ENCODE measurements at places on chromosomes 11 and 22.

- DNase-seq, result no peak
Observed at GRCh38 chr11:12413141-12414052, 36.0 kb downstream of the PARVA start.

DNA sequence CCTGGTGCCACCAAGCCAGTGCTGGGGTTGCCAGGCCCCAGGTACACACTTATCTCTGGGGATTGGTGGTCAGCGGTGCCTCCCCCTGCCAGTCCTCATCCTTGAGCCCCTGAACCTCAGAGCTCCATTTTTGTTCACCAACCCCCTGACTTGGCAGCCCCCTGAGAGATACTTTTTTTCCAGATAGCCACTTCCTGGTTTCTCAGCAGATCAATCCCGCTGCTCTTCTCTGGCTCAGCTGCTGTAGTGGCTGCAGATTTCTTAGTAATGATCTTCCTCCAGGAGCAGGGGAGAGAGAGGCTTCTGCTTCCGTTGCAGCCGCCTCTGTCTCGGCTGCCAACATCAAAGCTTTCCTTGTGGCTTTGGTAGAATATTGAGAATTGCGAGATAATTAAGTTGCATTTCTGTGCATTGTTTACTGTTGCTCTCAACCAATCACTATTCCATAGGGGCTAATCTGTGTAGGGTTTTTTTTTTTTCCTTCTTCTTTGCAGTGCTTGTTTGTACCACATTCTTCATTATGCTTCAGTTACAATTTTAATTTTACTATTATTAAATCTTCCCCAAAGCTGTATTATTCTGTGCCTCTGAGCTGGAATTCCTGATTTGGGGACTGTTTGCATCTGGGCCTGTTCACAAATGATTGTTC lies 92.1 kb downstream of the PKNOX2 start:
- no peak for DNase-seq

- DNase-seq, result no peak
Observed at GRCh38 chr11:65121447-65121864, 478 bp downstream of the FAU start.

DNA sequence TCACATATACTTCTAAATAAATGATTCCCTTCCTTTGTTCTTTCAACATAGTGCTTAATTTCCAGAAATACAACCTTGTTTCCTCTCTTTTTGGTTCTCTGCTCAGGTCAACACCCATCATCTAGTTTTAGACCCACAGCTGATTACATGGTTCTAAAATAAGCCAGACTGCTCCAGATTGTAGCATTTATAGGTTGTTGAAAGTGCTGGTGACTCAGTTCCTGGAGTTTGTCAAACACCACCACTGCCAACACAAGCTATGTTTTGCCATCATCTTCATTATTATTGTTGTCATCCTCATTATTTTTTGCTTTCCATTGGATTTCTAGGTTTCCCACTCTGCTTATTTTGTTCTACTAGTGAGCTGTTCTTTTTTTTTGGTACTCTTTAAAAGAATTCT lies 22.3 kb upstream of the MMP20 start:
- DNase-seq, result no peak

DNA sequence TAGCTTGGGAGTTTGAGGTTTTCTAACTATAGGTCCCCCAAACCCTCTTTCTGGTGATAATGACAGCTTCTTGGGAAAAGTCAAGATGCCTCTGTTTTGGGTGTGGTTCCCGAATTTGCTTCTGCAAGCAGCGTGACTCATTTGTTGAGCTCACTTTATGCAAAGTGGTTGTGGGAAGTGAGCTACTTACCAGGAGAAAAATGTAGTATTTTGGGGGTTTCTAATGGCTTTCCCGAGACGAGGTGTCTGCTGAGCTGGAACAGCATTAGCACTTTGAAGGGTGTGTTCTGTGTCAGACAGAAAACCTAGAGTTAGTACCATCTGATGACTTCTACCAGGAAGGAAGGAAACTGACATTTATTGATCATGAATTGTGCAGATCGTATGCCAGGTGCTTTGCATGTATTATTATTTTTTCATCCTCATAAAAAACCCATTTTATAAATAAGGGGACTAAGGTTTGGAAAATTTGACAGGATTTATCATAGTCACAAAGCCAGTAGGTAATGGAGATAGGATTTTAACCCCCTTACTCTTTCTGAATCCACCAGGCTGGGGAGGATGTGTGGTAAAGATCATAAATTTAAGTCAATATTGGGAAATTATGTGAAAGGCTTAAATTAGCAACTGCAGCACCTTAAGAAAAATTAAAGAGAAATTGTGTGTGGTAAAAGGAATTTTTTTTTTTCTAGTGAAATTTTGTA lies 108.8 kb upstream of the CD44 start:
- no peak for DNase-seq

DNA sequence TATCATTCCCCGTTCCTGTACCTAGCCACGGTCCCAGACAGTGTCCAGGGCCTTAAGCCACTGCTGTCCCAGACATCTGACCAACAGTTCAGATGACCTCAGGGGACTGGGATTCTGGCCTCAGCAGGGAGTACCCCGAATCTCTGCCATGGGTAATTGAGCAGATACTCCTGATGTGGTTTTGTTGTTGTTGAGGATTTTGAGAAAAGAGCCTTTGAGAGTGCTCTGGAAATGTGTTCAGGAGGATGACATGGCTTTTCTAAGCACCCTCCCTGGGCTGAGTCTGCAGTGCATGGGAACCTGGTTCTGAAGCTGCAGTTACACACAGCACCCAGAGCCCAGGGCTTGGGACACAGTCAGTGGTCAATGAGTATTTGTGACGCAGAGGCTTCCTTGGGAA lies 30.4 kb downstream of the ADAMTS15 start:
- DNase-seq, result no peak

GRCh38 chr11:59144096-59144495 lies 1.4 kb downstream of the FAM111A start:
- no peak for DNase-seq

DNA sequence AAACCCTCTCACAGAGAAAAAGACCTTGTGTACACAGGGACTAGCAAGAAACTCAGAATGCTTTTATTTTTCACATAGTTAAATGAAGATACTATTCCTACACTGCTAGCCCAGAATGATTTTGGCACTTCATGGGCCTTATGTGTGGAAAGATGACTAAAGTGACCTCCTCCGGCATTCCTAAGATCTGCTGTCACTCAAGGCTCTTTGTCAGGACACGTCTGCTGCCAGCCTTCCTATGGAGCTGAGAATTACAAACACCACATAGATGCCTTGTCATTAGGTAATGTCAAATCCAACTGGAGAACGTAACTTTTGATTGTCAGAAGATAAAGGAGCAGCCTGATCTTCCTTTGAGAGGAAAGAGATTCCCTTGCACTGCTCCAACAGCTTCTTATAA lies 249.1 kb downstream of the FAT3 start:
- no peak for DNase-seq

DNA sequence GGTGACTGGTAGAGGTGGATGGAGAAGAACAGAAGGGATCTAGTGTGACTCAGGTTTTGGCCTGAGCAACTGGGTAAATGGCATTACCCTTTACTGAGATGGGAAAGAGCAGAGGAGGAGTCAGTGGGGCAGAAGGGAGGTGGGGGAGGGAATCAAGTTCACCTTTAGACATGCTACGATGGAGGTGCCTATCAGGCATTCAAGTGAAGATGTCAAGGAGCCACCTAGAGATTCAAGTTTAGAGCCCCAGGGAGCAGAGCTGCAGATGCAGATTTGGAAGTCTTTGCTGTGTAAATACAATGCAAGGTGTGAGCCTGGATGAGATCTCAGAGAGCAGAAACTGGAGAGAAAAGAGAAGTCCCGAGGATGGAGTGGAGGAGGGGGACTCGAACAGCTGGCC lies 979 bp upstream of the MOGAT2 start:
- DNase-seq, result no peak

GRCh38 chr22:19127329-19128008 lies 3.6 kb upstream of the TSSK2 start:
- no peak for DNase-seq

- no peak for DNase-seq
Observed at GRCh38 chr22:32721328-32722180, 80.0 kb upstream of the TIMP3 start.

- DNase-seq, result no peak
Observed at GRCh38 chr22:32603651-32604540, 129.3 kb downstream of the FBXO7 start.

DNA sequence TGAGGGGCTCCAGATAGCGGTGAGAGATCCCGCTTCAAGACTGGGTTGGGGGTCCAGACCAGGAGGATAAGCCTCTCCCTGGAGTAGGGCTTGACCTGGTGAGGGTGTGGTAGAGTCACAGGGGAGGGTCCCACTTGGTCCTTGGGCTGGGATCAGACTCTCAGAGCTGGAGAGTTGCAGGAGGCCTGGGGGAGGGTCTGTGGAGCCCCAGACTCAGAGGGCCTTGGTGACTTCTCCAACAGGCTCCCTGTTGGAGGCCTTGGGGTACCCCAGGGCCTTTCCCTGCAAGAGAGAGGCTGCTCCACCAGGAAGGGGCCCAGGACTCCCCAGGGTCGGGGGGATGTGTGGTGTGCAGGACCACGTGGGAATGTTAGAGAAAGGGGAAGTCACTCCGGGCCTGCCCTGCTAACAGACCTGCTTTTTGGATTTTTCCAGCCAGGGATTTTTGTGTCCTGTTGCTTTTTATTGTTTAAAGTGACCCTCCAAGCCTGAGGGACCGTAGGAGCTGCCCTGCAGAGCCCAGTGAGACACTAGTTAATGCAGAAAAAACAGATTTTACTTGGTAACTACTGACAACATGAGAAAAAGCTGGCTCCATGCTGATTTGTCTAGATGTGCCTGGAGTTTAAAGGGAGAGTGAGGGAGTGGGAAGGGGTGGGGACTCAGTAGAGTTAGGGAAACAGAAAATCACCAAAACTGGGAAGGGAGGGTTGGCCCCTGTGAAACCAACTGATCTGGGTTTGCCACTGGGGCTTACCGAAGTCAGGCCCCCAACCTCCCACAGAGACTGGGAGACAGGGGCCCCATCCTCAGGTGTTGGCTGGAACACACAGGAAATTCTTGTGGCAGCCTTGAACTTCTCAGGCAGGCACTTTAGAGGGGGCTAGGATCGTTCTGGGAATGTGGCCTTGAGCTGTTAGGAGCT lies 801 bp upstream of the TXNRD2 start:
- no peak for DNase-seq

GRCh38 chr11:42195289-42196013 lies 736.0 kb upstream of the LRRC4C start:
- no peak for DNase-seq

GRCh38 chr11:111811445-111811844 lies 45.3 kb upstream of the PPP2R1B start:
- DNase-seq, result no peak

DNA sequence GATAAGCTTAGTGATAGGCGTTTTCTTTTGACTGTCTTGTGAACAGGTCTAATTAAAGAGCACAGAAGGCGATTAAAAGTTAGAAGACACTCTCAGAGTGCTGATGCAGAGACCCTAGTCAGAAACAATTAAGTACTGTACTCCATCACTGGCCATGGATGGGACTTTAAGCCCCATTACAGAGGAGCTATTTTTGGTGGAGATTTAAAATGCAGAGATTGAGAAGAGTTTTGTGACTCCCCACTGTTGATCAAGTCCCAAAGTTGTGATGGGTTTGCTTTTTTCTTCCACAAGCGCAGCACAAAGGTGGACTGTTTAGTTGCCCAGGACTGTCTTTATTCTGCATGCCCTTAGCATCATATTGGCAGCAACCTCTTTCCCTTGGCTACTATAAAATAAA lies 978 bp downstream of the LUZP2 start:
- DNase-seq, result no peak

- no peak for DNase-seq
Observed at GRCh38 chr22:42617155-42617983, 2.7 kb upstream of the POLDIP3 start.

DNA sequence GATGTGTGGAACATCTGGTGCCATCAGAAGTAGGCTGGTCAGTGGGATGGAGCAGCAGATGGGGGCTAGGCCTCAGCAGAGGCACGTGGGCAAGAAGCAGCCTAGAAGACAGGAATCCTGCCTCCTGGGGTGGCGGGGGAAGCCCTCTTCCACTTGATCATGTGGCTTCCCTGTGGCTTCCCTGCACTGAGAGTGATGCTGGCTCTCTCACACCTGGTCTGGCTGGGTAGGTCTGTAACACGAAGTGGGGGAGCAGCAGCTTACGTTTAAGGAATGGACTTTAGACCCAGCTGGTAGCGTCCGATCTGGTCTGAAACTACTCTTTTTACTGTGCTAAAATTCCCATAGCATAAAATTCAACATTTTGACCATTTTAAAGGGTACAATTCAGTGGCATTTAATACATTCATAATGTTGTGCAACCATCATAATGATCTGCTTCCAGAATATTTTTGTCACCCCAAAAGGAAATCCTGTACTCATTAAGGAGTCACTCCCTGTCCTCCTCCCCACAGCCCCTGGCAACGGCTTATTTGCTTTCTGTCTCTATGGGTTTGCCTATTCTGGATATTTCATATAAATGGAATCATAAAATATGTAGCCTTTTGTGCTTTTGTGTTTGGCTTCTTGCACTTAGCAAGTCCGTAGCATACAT lies 21.7 kb downstream of the PTPN5 start:
- DNase-seq, result no peak

- DNase-seq, result no peak
Observed at GRCh38 chr22:46057246-46058090, 80.5 kb upstream of the WNT7B start.

DNA sequence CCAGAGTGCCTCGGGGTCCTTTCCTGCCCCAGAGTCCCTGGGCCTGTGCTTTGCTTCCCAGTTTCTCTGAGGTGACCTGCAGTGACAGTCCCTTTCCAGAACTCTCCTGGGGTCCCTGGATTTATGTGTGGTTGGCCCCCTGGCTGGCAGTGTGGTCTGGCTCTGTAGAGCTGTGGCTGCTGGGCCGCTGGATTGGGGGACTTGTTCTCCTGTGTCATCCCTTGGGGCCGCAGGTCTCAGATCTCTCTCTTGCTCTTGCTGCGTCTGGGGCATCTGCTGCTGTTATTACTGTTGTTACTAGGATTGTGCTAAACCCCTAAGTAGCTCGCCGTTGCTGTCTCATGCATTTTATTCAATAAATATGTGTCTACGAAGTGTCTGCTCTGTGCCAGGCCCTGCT lies 31.9 kb downstream of the FAM83F start:
- DNase-seq, result no peak
